NCI-H82 (cell line): ENCODE measurements at places on chromosomes 12 and 14.

- DNase-seq = no peak
These were observed 168.1 kb upstream of the PRICKLE1 start for GRCh38 chr12:42757624-42758119.

DNA sequence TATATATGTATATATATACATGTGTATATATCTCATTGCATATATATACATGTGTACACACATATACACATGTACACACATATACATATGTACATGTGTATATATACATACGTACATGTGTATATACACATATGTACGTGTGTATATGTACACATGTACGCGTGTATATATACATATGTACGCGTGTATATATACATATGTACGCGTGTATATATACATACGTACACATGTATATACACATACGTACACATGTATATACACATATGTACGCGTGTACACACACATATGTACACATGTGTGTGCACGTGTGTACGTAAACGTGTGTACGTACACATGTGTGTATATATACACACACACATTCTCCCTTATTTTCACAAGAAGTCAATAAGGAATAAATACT, 141.6 kb upstream of the TMCC3 start:
- DNase-seq = no peak

- DNase-seq = no peak
These were observed 106.9 kb downstream of the TBC1D30 start for GRCh38 chr12:64931321-64931720.

- DNase-seq = peak; percentile 59
These were observed 65.9 kb upstream of the WSCD2 start for GRCh38 chr12:108063192-108063591.

DNA sequence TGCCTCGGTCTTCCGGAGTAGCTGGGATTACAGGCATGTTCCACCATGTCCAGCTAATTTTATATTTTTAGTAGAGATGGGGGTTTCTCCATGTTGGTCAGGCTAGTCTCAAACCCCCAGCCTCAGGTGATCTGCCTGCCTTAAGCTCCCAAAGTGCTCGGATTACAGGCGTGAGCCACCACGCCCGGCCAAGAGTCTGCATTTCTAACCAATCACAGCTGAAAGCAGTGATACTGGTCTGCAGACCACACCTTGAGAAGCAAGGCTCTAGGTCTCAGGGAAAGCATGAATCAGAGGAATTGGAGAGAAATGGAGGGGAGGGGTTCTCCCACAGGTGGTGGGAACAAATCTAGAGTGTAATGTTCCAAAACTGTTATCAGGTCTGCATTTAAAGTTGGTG, 55.2 kb upstream of the TMEM263 start:
- DNase-seq = no peak
